Caki2 (cell line): ENCODE measurements at places on chromosomes 3 and 15.

GRCh38 chr3:127560051-127560787, 30.3 kb downstream of the TPRA1 start:
- DNase-seq, result no peak

DNA sequence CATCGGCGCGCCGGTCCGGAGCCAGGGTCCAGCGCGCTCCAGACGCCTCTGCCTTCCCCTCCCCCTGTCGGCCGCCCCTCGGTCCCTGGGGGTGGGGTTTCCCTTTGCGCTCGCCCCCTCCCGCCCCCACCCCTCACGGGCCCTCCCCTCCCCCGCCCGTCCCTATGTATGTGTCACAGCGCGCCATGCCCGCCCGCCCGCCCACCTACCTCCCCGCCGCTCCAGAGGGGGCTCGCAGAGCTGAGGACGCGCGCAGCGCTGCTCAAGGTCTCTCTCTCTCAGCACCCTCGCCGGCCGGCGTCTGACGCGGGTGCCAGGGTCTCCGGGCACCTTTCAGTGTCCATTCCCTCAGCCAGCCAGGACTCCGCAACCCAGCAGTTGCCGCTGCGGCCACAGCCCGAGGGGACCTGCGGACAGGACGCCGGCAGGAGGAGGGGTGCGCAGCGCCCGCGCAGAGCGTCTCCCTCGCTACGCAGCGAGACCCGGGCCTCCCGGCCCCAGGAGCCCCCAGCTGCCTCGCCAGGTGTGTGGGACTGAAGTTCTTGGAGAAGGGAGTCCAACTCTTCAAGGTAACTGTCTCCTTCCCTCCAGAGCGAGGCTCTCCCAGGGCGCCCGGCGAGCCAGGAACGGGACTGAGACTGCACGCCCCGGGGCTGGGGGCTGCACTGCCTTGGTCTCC, at the start of gene ACAN:
Gene ACAN (plus strand): TSS at position 196 of the 679 bp plus-strand sequence. CDS start 32,771 bp downstream, outside the sequence.
- DNase-seq, result no peak

DNA sequence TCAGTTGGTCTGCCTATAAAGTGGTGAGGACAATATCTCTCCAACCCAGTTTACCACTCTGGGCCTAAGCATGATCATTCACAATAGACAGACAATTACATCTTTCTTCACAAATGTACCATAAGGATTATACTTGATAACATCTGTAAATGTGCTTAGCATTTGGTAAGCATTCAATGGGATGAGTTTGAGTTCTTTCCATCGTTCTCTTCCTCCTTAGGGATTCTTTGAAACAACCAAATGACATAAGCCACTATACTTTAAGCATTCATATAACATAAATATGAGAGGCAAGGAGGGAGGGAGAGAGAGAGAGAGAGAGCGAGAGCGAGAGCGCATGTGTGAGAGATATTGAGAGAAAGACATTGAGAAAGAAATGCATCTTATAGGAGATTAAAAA, 303.3 kb upstream of the CBLB start:
- DNase-seq, result no peak

DNA sequence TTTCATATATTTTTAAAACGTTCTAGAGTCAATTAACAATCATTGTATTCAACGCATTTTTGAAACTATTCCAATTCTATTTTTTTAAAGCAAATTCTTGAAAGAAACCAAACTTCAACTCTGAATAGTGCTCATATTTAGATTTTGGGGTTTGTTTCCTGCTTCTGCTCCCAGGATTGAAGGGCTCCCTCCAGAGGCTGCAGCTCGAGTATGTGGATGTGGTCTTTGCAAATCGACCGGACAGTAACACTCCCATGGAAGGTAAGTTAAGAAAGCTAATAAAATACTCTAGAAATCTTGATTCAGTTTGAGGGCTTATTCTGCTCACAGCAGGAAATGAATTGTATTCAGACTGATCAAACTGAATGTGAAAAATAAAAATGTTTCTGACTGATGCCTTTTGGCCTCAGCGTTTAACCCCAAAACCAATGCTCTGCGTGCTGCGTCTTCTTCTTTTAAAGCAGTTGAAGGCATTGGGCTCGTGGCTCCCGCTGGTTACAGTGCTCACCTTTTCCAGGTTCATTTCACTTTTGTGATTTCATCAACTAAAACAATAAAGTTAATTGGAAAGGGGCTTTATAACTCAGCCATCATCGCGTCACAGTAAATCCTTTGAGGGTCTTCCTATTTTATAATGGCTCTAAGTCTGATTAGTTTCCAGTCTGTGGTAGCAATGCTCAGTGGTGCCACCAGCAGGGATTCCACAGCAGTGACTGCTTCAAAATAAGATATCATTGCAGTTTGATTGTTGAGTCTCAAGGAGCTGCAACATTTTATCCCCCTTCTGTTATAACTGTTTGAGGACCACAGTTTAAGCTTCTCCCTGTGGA, 80.1 kb downstream of the SSR3 start:
- DNase-seq, result no peak

DNA sequence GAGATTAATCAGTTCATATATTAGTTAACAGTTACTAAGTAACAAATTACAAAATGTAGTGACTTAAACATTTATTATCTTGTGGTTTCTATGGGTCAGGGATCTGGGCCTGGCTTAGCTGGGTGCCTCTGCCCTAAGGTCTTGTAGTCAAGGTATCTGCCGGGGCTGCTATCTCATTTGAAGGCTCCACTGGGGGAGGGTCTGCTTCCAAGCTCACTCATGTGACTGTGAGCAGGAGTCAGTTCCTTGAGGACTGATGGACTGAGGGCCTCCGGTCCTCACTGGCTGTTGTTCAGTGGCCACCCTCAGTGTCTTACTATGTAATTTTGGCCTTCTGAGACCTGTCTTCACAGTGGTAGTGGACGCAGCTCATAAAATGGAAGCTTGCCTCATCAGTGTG, 135.9 kb upstream of the PLXNA1 start:
- DNase-seq, result no peak

GRCh38 chr15:60214201-60214600, 183.6 kb downstream of the ANXA2 start:
- DNase-seq, result no peak

- peak; percentile 61 for DNase-seq
These were observed 445.1 kb downstream of the MECOM start for GRCh38 chr3:169218314-169218983.

DNA sequence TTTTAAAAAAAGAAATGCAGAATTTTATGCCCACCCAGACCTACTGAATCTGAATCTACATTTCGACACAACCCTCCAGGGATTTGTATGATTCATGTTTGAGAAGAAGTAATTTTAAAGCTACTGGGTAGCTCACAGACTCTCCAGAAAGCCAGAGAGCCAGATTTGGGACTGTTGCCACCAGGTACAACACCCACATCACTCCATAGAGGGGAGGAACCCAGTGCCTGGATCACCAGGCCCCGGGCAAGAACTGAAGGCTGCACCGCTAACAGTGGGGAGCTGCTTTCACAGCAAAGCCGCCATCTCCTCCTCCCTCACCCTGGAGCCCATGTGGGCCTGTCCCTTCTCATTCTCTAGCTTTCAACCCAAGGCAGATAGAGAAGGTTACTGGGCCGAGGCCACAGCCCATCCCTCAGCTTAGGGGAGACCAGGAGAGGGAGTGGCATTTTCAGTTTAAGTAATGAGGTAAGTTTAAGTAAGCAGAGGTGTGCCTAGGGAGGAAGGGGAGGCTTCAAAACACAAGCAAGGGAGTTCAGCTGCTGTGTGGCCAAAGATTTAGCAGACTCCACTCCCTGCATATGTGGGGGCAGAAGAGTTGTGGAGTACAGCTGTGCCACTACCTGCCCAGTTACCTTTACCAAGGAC, 109.8 kb downstream of the IL12A start:
- no peak for DNase-seq

- no peak for DNase-seq
These were observed 1038.2 kb downstream of the MCTP2 start for GRCh38 chr15:95269242-95270183.

- DNase-seq, result no peak
These were observed 352.6 kb upstream of the ICE2 start for GRCh38 chr15:60831540-60831939.

- DNase-seq, result peak; percentile 20
These were observed 47.0 kb downstream of the DHX30 start for GRCh38 chr3:47849699-47850563.

DNA sequence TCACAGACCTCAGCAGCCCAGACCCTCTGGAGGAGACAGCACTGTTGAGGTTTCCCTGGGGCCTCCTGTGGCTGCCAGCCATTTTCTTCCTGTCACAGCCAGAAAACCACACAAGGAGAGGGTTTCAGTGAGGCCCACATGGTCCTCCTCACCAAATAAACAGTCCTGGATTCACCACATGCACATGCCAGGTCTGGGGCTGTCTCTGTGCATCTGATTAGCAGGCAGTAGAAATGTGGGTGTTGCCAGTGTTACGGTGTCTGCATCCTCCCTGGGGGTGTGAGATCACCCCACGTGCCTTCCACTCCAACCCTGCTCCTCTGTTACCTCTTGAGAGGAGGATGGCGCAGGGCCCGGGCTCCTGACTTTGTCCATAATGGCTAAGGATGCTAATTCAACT, 140.4 kb downstream of the CHDH start:
- DNase-seq, result no peak

- DNase-seq, result no peak
These were observed 116.1 kb upstream of the SLC7A14 start for GRCh38 chr3:170701696-170702678.

DNA sequence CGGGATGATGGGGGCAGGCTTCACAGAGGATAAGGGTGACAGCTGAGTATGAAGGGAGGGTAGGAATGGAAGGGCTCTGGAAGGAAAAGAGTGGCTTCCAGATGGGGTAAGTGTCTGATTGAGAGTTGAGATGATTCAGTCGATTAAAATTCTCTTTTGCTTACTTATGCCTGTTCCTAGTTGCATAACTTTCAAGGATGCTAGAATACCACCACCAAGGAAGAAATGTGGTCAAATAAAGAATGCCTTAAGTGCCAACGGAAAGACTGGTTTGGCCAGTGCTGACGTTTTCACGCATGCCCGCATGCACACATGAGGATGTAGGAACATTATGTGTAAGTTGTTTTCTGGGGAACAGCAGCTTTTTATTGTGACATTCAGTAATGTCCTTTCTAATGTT, 263.4 kb upstream of the WNT5A start:
- DNase-seq, result peak; percentile 14

DNA sequence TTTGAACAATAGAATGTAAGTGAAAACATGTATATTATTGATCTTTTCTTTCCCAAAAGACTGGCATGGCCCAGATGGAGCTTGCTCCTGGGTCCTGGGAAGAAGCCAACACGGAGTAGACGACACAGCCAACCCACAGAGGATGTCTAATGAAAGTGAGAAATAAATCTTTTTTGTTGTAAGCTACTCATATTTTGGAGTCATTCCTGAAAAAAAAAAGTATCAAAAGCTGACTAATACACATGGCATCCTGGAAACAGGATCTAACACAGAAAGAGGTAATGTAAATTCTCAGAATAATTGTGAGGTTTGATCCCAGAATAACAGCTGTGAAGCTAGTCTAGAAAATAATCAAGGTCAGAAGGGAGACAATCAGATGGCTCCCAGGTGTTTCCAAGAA, 12.6 kb upstream of the FRMD5 start:
- no peak for DNase-seq

GRCh38 chr15:80780416-80781221, 1.4 kb downstream of the CEMIP start:
- peak; percentile 47 for DNase-seq
